ENCODE measurements at places on chromosomes 1 and 21.

DNA sequence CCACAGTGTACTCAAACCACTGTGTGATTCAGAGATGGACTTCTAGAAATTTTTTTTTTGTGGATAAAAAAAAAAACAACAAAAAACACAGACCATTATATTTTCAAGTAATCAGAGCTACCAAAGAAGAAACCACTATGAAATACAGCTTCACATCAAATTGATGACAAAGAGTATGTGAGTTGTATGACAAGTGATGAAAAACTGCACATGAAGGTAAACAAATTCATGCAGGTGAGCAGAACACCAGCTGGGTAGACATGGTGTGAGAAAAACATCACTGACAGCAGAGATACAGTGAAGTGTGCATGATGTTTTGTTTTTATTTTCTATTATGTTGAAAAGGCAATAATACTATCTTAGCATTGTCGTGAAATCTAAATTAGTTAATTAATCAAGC is 8.0 kb upstream of the PTPRC start:
- DNase-seq: no peak

DNA sequence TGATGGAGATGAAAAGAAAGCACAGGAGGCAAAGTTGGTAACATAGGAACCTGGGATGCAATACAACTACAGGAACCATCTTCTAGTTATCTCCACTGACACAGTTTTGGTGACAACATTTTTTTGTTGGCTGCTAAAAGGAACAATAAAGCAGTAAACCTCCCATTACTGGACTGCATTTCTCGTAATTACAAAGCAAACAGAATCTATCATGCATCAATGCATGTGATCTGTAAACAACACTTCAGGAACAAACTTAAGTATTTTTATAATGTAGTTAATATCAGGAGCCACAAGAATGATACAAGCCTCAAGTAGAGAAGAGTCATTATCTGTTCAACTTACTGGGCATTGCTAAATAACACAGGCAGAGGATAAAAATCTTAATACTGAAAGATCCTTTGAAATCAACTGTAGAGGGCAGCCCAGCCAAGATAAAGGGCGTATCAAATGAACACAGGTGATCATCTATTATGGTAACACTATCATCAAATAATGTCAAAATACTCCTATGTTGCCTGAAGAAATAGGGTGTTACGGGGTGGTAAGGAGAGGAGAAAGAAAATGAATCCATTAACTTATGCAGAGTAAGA is 193.3 kb downstream of the EIF4G3 start:
- no peak for DNase-seq

DNA sequence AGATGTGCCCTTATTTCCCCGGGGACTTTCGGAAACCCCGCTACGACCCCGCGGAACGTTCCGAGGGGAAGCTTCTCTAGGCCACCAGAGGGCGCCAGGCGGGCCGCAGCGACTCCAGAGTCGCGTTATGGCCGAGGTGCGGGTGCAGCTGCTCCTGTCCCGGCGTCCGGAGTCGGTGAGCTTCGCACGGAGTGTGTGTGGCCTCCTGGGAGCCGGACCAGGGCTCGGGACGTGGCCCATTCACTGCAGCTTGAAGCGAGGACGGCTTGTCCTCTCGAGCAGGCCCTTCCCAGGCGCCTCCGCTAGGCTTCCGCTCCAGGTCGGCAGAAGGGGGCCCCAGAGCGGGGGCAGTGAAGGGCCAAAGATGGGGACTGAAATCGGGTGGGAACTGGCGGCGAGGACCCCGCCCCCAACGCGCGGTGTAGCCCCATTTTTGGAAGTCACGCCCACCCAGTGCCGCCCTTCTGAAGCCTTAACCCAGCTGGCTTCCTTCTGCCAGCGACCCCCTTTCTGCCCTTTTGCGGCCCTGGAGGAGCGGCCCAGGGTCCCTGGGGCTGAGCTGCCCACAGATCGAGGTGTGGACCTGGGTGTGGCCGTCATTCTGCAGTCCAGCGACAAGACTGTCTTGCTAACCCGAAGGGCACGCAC is at the start of gene NUDT17:
Gene NUDT17, plus strand, starts transcription at position 117 of the 648 bp plus-strand sequence. Its CDS starts 11 bp downstream, at position 128.
- peak; percentile 53 for DNase-seq

- no peak for DNase-seq
Observed at GRCh38 chr21:29154270-29154669, 23.8 kb downstream of the MAP3K7CL start.

DNA sequence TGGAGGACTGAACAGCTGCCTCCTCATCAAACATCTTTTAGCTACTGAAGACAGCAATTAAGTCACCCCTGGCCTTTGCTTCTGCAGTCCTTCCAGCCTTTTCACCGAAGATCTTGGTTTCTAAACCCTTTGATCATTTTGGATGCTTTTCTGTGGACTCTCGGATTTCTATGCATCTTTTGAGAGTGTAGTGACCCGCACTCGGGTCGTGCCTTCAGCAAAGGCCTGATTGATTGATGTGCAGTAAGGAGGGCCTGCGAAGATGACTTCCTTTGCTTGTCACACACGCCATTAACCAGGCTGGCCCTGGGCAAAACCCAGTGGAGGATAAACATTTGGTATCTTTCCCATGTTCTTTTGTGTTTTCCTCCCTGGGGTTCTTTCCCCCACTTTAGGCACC is 157.5 kb upstream of the CD34 start:
- no peak for DNase-seq

GRCh38 chr1:93629101-93630059 is 52.3 kb downstream of the BCAR3 start:
- no peak for DNase-seq

DNA sequence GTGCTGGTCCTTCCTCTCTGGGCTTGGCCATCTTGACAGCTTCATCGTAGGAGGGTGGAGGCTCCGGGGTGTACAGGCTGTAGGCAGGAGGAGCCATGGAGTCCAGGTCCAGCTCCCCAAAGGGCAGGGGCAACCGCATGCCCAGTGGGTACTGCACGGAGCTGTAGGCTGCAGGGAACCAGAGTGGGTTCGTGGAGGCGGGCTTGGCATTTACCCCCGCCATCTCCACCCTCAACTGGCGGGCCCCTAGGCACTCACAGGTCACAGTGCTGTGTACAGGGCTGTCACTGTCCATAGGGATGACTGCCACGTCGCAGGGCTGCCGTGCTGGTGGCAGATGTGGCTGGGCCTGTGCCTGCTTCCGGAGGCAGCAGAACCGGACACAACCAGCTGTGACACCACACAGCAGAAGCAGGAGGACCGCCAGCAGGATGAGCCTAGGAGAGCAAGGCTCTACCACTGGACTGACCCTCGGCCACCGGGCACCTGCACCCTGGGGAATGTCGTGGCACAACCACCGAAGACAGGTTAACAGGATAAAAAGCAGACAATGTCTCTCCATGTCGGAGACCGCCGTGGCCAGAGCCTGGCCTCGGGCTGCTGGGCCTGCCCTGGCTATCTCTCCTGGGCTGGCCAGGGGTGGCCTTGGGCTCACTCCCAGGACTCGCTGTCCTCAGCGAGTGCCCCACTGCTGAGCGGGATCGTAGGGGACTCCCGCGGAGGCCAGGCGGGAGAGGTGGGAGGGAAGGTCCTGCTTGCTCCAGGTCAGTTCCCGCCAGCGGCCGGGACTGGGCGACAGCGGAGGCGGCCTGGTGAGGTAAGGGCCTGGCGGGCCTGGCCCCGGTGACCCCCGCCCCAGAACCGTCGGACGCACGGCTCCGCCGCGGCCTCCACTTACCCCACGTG is 831 bp downstream of the TMEM52 start:
- no peak for DNase-seq

GRCh38 chr1:200967693-200968468 is 55.6 kb downstream of the KIF21B start:
- no peak for DNase-seq

- no peak for DNase-seq
Observed at GRCh38 chr1:225845571-225846259, 35.8 kb downstream of the EPHX1 start.

- no peak for DNase-seq
Observed at GRCh38 chr1:151516031-151516511, 4.9 kb downstream of the CGN start.

GRCh38 chr1:10515976-10516750 is 41.4 kb downstream of the PEX14 start:
- DNase-seq: no peak

DNA sequence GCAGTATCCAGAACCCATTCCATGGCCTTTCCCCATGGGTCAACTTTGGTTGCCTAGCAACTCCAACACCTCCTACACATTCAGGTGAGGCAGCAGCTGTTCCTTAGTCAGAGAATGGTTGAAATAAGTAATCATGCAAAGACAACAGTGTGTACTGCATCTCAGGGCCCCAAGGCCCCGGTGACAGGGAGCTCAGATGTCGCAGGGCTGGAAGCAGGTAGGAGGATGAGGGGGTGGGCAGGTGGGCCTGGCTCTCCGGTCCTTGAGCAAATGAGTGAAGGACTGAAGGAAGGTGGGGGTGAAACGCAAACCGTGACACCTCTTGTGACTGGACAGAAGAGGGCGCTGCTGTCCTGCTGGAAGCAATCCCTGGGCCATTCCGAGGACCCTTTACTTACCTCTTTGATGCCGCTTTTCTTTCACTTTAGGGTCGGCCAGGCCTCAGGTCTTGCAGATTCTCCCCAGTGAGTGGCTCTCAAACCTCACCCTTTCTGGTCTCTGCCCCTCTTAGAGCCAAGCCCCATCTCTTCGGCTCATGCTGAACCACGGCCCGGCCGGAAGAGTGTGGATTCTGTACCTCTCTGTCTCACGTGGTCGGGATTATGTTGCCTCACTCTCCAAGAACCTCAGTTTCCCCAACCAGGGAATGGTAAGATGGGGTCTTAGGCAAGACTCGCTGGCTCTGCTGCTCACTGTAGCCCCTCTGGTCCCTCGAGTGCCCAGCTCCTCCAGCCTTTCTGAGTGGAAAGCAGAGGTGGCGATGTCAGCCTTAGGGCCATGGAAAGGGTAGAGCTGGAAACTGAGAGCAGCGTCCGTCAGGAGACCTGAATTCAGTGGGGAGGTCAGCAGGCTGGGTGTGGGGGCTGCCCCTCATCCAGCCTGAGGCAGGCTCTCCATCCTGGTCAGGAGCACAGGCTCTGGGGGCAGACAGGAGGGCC is 5.6 kb upstream of the KCNA10 start:
- no peak for DNase-seq

DNA sequence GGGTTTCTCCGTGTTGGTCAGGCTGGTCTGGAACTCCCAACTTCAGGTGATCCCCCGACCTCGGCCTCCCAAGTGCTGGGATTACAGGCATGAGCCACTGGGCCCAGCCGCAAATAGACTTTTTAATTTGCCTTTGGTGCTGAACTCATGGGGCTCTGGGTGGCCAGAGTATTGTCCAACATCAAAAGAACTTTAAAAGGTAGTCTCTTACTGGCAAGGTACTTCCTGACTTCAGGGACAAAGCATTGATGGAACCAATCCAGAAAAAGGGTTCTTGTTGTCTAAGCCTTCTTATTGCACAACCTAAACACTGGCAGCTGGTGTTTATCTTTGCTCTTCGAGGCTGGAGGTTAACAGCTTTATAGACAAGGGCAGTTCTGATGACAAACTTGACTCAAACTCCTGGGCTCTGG is 3.8 kb upstream of the KTI12 start:
- DNase-seq: no peak

- DNase-seq: no peak
Observed at GRCh38 chr1:98164509-98164908, 243.7 kb upstream of the DPYD start.

- DNase-seq: no peak
Observed at GRCh38 chr1:118101515-118101844, 83.5 kb downstream of the SPAG17 start.

DNA sequence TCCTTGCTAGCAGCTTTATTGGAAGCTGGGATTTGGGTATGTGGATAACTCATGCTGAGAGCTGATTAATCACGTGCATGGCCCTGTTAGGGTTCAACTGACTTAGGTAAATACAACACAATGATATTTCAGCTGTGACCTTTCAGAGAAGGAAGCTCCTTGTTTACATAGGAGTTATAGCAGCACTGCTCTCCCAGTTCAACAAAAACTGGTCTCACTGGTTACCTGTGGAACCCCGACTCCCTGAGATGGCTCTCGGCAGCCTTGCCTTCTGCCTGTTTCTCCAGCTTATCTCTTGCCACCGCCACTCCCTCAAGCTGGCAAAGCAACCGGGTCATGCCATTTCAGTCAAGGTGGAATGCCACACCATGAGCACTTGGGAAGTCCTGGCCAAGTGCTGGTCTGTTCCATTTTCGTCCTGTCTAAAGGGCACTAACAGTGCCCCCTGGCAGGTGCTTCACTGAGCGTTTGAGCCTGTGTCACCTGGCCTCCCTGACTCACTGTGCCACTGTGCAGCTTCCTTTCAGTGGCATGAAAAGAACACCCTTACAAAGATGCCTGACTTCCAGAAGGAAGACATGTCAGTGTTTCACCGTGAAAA is 31.6 kb downstream of the DOP1B start:
- no peak for DNase-seq

DNA sequence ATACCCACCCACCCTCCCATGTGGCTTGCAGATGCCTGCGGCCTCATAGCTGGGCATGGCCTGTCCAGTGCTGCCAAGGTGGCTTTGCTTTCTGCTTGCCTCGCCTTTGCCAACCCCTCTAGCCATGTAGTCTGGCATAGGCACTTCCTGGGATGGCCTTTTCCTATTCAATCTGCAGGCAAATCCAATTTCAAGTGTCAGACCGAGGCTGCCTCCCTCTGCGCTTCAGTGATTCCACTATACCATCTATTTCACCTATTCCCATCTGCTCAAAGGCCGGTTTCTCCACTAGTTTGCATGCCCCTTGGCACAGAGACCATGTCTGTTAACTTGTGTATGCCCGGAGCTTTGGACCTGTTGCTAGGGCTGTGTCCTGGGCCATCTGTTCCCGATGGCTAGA is 3.8 kb upstream of the ZBTB21 start:
- no peak for DNase-seq

DNA sequence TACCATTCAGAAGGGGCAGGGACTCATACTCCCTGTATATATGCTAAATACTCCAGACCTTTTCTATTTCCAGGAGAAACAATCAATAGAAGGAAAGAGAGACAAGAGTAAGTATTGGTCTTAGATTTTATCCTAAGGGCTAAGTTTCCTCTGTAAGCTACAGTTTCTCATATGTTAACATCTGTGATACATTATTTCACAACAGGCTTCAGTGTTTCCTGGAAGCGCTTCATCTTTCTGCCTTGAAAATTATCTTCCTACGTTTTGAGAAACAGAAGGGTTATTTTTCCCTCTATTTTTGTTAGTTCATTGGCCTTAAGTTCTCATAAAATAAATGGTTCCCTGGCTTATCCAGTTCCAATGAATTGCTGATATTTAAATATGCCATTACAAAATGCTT is 15.6 kb downstream of the FMO1 start:
- no peak for DNase-seq

DNA sequence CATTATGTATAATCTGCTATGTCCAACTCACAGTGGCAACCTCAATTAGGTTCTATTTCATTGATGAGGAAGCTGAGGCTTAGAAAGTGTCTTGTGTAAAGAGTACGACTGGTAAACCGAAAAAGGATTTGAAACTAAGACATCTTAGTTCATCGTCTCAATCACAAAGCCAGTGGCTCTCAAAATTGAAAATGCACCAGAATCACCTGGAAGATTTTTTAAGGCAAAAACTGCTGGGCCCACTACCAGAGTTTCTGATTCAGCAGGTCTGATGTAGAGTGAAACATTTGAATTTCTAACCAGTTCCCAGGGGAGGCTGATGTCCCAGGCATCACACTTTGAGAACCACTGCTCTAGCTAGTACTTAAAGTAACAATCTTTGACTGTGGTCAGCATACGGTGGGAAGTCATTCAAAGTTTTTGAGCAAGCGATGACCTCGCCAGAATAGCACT is 5.2 kb upstream of the LRRC53 start:
- DNase-seq: no peak

- no peak for DNase-seq
Observed at GRCh38 chr21:45618287-45618686, 25.2 kb upstream of the PCBP3 start.

GRCh38 chr1:3586986-3587759 is 24.1 kb downstream of the MEGF6 start:
- DNase-seq: no peak

Measured in T-helper 22 cell (primary cell).